ENCODE measurements at places on chromosomes 2 and 18. TPM values are rescaled to one million over a fixed set of nuclear protein-coding genes. Genes with fewer than 3 reads are reported as not detected.

- no peaks in the 10 kb centered on the region for H3K36me3 ChIP-seq
- H3K4me1 ChIP-seq, result peaks cover 22% of the 10 kb centered on the region
- no peak overlapping the region for H3K27ac ChIP-seq
- DNase-seq, result no peak
These were observed 81.2 kb upstream of the CAB39 start for GRCh38 chr2:230631470-230631869.

DNA sequence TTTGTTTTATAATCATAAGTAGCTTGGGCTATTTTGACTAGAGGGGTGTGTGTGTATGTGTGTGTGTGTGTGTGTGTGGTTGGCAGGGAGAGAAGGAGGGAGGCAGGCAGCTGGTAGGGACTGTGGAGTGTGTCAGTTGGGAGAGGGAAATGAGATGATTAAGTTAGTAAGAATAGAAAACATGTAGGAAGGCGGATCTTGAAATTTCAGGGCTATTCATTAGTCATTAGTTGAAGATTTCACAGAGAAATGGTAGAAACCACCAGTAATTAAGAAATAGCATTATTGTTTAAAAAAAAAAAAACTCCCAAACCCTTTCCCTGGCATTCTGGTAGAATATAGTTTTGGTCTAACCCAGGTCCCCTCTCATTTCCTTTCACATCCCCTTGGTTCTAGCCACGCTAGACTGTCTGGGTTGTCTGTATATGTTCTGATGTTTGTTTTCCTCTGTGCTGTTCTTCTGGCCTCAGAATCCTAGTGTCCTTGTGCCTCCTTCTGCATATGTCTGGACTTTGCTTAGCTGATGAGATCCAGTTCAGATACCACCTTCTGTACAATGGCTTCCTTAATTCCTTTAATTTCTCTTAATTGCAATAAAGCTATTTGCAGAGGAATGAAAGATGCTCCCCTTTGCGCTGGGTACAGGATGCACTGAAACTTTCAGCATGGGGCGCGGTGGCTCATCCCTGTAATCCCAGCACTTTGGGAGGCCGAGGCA is 161.6 kb downstream of the NEDD4L start:
- H3K4me1 ChIP-seq, result no peaks in the 10 kb centered on the region

DNA sequence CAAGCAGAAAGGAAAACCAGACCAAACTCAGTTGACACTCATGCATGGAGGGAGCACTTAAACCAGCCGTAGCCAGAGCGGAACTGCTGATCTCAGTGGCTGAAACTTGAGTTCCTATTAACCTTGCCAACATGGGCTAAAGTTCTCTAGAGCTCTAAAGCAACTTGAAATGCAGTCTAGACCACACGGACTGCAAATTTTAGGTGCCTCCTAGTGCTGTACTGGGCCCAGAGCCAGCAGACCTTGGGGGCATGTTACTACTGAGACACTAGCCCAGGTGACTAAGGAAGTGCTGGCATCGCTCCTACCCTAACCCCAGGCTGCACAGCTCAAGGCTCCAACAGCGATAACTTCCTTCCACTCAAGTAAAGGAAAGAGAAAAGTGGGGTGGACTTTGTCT is 236.5 kb downstream of the AKAIN1 start:
- H3K4me1 ChIP-seq, result no peaks in the 10 kb centered on the region
- H3K27ac ChIP-seq, result no peak overlapping the region
- H3K4me3 ChIP-seq, result no peak overlapping the region
- H3K27me3 ChIP-seq, result no peaks in the 10 kb centered on the region
- H3K36me3 ChIP-seq, result no peaks in the 10 kb centered on the region

Gene ARHGEF33
- 0.09 TPM for total RNA-seq

GRCh38 chr2:23827287-23827686 is 99.6 kb downstream of the ATAD2B start:
- H3K27ac ChIP-seq, result no peak overlapping the region
- H3K27me3 ChIP-seq, result no peaks in the 10 kb centered on the region
- H3K36me3 ChIP-seq, result peaks cover 11% of the 10 kb centered on the region
- H3K4me1 ChIP-seq, result peaks cover 2% of the 10 kb centered on the region

Measured in activated CD4-positive, alpha-beta T cell treated with anti-CD3 and anti-CD28 coated beads, Interleukin-2, amount 10 ng/mL, durations not matched to agents 24 days and 14 days (primary cell).